CD8-positive, alpha-beta memory T cell (primary cell): ENCODE measurements at places on chromosomes 12 and 14. TPM values are rescaled to one million over a fixed set of nuclear protein-coding genes. Genes with fewer than 3 reads are reported as not detected.

Gene LRIG3
- not detected for polyA plus RNA-seq

Gene ACVRL1
- not detected for polyA plus RNA-seq

Gene CCDC198
- polyA plus RNA-seq, result not detected

Gene KRT6A
- polyA plus RNA-seq, result not detected

Gene WIF1
- polyA plus RNA-seq, result not detected

- H3K27me3 ChIP-seq, result no peaks in the 10 kb centered on the region
- H3K4me3 ChIP-seq, result no peak overlapping the region
- H3K36me3 ChIP-seq, result no peaks in the 10 kb centered on the region
These were observed 307.6 kb upstream of the FBXO33 start for GRCh38 chr14:39739796-39740195.

- no peak overlapping the region for H3K4me3 ChIP-seq
- H3K4me1 ChIP-seq, result peaks cover 44% of the 10 kb centered on the region
- H3K27ac ChIP-seq, result no peak overlapping the region
- no peak for DNase-seq
These were observed 7.8 kb downstream of the ATN1 start for GRCh38 chr12:6935371-6936193.

DNA sequence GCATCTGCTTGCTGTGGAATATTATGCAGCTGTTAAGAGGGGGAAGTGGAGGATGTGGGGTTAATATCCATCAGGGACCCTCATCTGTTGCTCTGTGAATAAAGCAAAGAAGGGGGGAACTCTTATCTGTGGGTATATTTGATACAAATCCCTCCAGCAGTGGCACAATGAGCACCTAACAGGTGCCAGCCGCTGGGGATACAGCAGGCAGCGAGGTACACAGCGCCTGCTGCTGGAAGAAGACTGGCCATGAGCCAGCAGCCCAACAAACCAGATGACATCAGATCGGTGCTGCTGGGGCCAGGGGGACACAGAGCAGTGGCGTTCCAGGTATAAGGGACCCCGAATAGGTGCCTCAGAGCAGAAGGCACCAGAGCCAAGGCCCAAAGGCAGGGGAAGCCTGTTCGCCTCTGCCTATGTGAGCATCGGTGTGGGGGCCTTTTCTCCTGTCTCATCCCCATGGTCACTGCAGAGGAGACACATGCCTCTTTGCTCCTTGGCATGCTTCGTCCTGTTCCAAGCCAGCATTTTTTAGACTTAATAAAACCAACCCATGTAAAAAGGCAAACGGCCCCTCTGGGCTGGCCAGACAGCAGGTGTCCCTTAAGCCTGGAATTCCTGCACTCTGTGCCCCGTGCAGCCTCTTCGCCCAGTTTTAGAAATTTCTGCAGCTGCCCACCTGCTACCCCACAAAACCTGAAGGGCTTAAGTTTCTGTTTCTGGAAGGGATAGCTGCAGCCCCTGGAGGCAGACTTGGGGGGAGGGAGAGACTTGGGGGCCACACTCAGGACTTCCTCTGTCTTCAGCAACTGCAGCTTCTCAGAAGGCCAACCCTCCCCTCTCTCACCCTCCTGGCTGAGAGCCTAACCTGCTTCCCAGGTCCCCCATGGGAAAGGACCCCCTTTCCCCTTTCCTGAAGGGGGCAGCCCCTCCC, 1.6 kb upstream of the CKB start:
- H3K4me1 ChIP-seq, result peaks cover 17% of the 10 kb centered on the region
- no peaks in the 10 kb centered on the region for H3K36me3 ChIP-seq
- H3K27ac ChIP-seq, result no peak overlapping the region
- DNase-seq, result no peak

DNA sequence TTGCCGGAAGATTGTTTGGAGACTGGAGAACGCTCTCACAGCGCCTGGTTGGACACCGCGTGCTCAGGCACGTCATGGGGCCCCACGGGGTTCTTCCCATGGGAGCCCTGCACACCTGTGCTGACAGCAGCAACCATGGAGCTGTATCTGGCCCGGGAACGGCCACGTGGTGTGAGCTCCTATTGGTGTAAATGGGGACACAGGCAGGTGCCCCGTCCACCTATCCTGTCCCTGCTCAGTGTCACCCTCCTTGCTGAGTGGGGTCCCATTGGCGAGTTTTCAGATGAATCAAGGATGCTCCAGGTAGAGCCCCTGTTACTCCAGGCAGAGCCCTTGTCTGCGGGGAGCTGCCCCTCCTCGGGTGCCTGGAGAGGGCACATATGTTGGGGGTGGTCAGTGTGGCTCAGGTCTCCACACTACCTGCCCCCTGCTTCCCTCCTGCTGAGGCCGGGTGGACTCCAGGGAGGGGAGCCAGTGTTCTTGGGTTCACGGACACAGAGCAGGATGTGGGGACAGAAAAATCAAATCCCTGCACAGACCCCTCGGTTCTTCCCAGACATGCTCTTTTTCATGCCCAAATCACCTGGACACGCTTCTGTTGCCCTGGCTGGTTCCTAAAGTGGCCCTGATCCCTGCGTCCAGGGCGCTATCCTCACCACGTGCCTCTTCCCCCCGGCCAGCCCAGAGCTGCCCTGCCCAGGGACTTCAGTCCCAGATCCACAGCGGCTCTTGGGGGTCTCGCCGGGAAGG, 250.1 kb downstream of the ADGRD1 start:
- no peak for DNase-seq
- no peak overlapping the region for H3K4me3 ChIP-seq
- H3K36me3 ChIP-seq, result no peaks in the 10 kb centered on the region

DNA sequence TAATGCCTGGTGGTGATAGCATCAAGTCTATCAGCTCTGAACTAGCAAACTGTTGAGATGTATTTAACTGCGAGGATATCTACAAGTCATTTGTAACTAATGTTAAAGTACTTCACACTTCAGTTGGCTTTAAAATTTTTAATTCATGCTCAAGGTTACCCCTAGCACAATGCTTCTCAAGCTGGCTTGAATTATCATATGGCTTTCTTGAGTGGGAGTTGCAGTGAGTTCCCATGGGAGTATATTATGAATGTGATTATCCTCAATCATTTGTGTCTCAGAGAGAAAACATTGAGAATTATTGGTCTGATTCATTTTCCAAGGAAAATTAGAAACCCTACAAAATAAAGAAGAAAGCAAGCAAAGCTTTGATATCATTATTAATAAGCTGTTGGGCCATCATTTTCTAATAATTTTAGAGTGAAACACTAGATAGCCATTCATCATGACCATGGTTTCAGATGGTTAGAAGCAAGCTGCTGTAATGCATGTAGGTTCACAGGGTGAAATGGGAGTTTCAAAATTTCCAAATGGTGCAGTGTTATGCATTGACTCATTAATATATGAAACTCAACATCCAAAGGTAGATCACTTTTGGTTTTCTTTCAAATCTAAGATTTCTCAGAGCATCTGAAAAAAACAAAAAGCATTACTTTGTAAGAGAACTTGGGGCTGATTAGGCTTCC, 11.8 kb upstream of the KRAS start:
- H3K27me3 ChIP-seq, result no peaks in the 10 kb centered on the region
- no peaks in the 10 kb centered on the region for H3K4me1 ChIP-seq
- DNase-seq, result no peak

DNA sequence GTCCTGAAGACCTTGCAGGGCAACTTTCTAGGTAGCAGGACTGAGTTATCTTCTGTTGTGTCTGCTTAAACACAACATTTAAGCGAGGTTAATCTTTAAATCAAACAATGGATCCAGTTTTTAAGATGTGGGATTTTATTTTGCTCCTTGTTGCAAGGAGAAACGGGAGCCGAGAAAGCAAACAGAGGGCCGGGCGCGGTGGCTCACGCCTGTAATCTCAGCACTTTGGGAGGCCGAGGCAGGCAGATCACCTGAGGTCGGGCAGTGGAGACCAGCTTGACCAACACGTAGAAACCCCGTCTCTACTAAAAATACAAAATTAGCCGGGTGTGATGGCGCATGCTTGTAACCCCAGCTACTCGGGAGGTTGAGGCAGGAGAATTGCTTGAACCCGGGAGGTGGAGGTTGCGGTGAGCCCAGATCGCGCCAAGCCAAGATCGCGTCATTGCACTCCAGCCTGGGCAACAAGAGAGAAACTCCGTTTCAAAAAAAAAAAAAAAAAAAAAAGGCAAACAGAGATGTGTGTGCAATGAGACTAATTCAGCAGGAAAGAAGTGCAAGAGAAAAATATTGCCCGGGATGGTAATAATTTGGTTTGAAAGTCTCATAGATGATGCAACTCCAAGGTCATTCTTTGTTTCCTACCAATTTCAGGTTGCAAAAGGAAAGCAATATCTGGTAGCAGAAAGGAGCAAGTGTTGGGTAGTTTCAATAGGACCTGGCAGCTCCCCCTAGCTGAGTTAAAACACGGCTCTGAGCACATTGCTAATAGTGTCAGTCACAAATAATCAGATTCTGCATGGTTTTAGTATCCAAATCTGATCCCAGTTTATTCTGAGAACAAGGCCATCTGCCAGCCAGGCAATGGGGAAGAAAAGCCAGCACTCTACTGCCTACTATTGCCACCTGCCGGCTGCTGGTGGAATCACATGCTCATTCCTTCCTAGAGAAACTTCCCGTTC, 141.4 kb downstream of the PPM1H start:
- no peaks in the 10 kb centered on the region for H3K27me3 ChIP-seq
- no peaks in the 10 kb centered on the region for H3K4me1 ChIP-seq
- no peaks in the 10 kb centered on the region for H3K36me3 ChIP-seq
- no peak overlapping the region for H3K27ac ChIP-seq

DNA sequence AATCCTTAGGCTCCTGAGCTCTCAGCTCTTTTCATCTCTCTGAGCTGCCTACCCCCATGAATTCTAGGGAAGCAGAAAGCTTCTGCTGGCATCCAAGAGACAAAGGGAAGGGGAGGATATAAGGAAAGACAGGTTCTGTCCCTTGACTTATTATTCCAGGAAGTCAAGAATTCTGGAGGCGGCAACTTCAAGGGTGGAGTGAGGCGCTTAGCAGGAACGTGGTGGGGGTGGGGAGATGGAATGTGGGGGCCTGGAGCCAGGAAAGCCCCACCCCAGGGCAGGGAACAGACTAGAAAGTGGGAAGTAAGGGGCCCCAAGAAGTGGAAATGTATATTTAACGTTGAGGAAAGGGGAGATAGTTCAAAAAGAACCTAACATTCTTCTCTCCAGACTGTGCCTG, 1.4 kb downstream of the CALCOCO1 start:
- peak overlapping the region; percentile 97 for H3K4me3 ChIP-seq
- H3K4me1 ChIP-seq, result peaks cover 23% of the 10 kb centered on the region
- DNase-seq, result no peak
- no peak overlapping the region for H3K27ac ChIP-seq
- H3K27me3 ChIP-seq, result no peaks in the 10 kb centered on the region

DNA sequence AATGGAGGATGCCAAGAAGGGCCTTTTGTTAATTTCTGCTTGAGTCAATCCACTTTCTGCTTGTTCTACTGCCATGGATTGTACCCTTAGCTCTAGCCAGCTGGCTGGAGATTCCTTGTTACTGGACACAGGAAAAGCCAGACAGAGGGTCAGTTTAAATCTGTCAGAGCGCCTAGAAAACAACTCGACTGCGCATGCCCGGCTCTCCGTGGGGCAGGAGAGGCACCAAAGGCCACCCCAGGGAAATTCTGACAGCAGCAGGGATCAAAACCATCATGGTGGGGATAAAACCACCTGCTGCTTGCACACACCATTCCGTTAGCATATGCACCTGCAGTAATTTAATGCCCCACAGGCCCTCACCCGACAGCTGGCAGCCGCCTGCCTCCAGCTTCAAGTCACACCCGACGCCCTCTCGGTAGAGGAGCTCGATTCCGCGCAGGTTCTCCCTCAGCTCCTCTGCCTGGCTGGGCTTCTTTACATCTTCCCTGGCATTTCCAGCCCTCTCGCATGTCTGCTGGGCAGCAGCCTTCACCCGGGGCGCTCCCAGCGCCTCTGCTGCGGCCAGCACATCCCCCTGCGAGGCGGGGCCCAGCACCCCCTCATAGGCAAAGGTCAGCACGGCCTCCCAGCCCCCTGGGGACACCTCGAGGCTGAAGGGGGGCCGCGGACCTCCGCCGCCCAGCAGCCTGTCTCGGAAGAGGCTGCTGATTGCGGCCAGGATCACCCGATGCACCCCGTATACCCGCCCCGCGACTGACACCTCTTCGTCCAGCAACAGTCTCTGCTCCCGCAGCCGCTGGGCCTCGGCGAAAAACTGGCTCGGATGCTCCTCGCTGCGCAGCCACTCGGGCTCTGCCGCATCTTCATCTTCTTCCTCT, 1.0 kb downstream of the KLHL33 start:
- H3K4me1 ChIP-seq, result peaks cover under 1% of the 10 kb centered on the region
- no peak for DNase-seq
- no peaks in the 10 kb centered on the region for H3K27me3 ChIP-seq
- no peaks in the 10 kb centered on the region for H3K36me3 ChIP-seq

DNA sequence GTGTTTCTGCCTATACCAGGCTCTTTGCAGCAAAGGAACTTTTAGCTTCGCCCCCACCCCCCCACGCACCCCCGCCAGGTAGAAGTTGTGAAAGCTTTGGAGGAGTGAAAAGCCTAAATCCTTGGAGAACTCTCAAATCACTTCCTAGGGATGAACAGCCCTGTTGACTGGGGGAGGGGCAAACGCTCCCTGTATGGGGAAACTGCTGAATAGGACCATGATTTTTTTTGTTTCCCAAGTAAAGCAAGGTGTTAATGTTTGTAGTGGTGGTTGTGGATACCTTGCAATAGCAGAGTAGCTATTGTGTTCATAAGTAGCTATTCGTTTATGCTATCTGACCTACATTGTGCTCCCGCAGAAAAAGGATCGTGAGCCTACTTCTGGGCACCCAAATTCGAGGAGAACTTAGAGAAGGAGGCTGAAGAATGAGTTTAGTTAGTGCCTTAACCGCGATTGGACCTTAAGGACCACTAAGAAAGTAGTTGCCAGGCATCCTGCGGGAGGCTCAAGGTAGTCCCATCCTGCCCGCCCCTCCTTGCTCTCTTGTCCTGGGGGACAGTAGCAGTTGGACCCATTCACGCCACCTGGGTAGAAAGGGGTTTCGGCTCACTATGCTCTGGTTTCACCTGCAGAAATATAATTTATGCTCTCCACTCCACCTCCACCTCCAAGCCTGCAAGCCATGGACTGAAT, 901 bp upstream of the NFKBIA start:
- no peaks in the 10 kb centered on the region for H3K27me3 ChIP-seq
- DNase-seq, result no peak
- peaks cover 30% of the 10 kb centered on the region for H3K36me3 ChIP-seq
- H3K4me1 ChIP-seq, result peaks cover 48% of the 10 kb centered on the region

- H3K4me1 ChIP-seq, result no peaks in the 10 kb centered on the region
- no peaks in the 10 kb centered on the region for H3K27me3 ChIP-seq
- H3K4me3 ChIP-seq, result no peak overlapping the region
- no peak overlapping the region for H3K27ac ChIP-seq
These were observed 9.9 kb downstream of the HNF1A start for GRCh38 chr12:120988234-120988633.
